ENCODE measurements at places on chromosomes 2 and 18. TPM values are rescaled to one million over a fixed set of nuclear protein-coding genes. Genes with fewer than 3 reads are reported as not detected.

- DNase-seq = no peak
- peaks cover 7% of the 10 kb centered on the region for H3K4me1 ChIP-seq
- no peaks in the 10 kb centered on the region for H3K27me3 ChIP-seq
- no peak overlapping the region for H3K27ac ChIP-seq
These were observed 113.6 kb downstream of the MRO start for GRCh38 chr18:50706199-50706598.

GRCh38 chr18:58970943-58971790 lies 106.5 kb downstream of the ZNF532 start:
- peaks cover 21% of the 10 kb centered on the region for H3K36me3 ChIP-seq
- H3K27ac ChIP-seq = no peak overlapping the region
- no peak for DNase-seq
- H3K4me3 ChIP-seq = no peak overlapping the region
- peaks cover 10% of the 10 kb centered on the region for H3K4me1 ChIP-seq
- no peaks in the 10 kb centered on the region for H3K27me3 ChIP-seq

GRCh38 chr2:176979981-176980710 lies 232.4 kb upstream of the HNRNPA3 start:
- H3K27me3 ChIP-seq = peaks cover 16% of the 10 kb centered on the region
- H3K27ac ChIP-seq = no peak overlapping the region
- no peaks in the 10 kb centered on the region for H3K4me1 ChIP-seq

- H3K27me3 ChIP-seq = no peaks in the 10 kb centered on the region
- H3K36me3 ChIP-seq = no peaks in the 10 kb centered on the region
- no peak overlapping the region for H3K4me3 ChIP-seq
- peak overlapping the region; percentile 74 for H3K27ac ChIP-seq
- H3K4me1 ChIP-seq = peaks cover 1% of the 10 kb centered on the region
These were observed 30.7 kb downstream of the STON1 start for GRCh38 chr2:48560546-48561209.

DNA sequence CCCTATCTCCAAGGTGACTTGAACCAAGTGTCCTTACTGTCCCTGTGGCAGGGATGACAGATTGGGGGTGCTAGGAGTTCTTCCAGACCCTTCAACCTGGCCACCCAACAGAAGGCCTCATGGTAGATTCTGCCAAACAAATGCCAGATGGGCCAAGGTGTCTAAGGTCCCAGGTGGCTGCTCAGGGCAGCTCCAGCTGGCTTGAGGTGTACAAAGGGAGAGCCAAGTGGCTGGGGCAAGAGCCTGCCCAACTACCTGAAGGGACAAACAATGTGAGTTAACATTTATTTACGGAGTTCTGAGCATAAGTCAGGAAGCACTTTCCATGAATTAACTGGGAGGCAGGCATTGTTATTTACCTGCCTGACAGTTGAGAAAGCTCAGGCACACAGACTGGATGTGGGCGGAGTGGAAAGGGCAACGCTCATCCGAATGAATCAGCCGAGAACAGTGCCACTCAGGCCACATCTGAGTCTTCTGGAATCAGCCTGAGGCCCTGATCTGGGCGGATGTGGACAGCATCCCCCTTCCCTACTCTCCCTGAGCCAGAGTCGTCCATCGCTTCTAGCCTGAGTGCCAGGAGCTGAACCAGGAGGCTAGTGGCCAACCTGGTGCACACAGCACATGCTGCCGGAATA lies 4.4 kb upstream of the KCNIP3 start:
- no peak overlapping the region for H3K27ac ChIP-seq
- H3K4me1 ChIP-seq = peaks cover 7% of the 10 kb centered on the region
- peaks cover 10% of the 10 kb centered on the region for H3K36me3 ChIP-seq
- no peak overlapping the region for H3K4me3 ChIP-seq
- peaks cover 3% of the 10 kb centered on the region for H3K27me3 ChIP-seq
- DNase-seq = no peak

ZNF521 gene
- total RNA-seq = 39.1 TPM

Data from progenitor cell of endocrine pancreas (in vitro differentiated cells).